ENCODE measurements at places on chromosomes 1 and 21.

DNA sequence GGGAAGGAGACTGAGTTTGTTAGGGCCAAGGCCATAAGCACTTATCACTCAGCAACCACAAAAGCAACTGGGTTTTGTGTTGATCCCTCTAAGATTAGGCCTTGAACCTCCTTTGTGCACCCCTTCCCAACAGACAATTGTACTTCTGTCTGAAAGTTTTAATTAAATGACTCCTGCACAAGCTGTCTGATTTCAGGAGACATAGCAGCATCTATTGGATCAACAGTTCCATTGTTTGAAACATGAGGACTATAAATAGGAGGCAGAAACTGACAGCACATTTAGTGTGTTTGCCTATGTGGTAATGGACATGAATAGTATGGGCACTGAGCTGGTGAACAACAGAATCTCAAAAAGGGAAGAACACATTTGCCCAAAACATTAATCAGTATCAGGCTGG is 167.3 kb upstream of the KCNJ6 start:
- no peak for DNase-seq

DNA sequence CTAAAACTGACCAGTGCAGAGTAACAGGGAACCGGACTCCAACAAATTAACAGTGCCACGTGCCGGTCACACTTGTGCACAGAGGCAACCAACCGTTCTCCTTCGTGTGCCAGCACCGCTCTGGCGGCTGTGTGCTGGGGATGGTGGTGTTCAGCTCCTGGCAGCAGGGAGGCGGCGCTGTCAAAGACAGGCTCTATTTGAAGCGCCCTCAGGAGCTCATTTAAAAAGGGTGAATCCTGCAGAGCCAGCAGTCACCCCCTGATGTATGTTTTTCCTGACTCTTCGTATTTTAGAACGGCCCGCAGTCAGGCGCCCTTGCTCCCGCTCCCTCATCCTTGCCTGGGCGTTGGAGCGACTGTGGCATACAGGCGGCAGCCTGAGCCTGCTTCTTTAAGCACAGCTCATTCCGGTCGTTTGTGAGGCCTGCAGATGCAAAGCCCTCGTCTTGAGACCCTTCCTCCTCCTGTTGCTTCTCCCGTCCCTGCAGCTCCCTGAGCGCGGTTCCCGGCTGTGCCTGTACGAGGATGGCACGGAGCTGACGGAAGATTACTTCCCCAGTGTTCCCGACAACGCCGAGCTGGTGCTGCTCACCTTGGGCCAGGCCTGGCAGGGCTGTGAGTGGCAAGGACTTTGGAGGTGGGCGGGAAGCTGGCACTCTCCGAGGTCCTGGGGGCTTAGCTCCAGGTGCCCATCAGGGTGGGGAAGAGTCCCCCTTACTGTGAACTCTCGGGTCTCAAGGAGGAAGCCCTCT is 1.1 kb downstream of the DFFB start:
- no peak for DNase-seq

GRCh38 chr21:37845535-37845934 is 70.7 kb downstream of the KCNJ6 start:
- DNase-seq: no peak

- no peak for DNase-seq
These were observed 34.5 kb upstream of the HTR1D start for GRCh38 chr1:23251812-23252211.

DNA sequence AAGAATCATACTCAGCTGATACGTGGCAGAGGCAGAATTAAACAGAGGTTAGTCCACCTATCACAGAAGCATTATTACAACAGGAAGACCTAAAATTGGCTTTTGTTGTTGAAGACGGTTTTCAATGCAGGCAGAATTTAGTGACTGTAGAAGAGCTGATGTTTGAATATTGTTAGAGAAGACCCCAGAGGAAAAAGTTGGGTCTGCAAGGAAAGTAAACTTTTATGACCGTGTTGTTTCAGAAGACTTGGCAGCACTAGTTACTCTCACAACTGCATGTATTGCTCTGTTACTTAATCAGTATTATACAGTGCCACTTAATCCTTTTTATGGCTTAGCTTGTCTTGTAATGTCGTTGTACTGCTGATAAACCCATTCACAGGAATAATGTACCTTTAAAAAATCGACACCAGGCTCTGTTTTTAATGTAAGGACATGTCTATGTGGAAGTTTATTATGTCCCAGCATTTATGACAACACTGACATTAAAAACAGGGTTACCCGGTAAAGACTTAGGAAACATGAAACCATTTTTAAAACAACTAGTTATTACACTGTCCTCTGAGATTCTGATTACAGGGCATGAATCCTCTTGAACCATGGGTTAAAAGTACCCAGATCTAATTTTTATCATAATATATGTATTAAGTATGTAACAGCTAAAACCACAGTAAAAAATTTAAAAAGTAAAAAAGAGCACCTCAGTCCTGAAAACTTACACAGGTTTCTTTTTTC is 235.4 kb downstream of the TTLL7 start:
- no peak for DNase-seq

GRCh38 chr1:36126005-36126716 is 1.1 kb upstream of the COL8A2 start:
- DNase-seq: no peak

GRCh38 chr1:47181095-47181954 is 8.5 kb downstream of the PDZK1IP1 start:
- no peak for DNase-seq

GRCh38 chr1:91650764-91651163 is 150.1 kb downstream of the CDC7 start:
- DNase-seq: peak; percentile 84

GRCh38 chr1:113904293-113904673 is 316 bp downstream of the AP4B1 start:
- no peak for DNase-seq

- DNase-seq: no peak
These were observed 11.9 kb upstream of the TAL1 start for GRCh38 chr1:47243910-47244309.

DNA sequence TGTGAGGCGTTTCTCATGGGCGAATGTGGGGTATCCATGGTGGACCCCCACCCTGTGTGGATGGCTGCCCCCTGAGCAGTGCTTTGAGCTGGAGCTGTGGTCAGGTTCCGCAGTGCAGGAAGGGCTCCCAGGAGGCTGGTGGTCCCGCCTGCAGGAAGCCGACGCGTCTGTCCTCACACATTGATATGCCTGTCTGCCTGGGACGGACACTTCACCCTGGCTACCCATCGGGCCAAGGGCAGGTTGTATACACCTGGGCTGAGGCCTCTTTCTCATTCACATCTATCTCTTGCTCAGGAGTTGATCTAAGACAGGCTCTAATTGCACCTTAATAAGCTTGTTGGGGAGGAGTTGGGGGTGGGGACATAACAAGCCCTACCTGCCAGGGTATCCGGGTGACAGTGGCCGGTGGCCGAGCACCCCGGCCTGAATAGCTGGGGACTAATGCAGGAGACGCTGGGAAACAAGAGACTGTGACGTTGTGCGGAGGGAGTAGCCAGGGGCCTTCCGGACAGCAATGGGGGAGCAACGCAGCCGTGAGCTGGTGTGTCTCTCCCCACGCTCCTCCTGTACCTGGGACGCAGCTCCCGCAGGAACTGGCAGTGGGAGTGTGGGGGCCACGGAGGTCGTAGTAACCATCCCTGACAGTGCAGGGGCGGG is 21.7 kb downstream of the PDXK start:
- DNase-seq: peak; percentile 90

DNA sequence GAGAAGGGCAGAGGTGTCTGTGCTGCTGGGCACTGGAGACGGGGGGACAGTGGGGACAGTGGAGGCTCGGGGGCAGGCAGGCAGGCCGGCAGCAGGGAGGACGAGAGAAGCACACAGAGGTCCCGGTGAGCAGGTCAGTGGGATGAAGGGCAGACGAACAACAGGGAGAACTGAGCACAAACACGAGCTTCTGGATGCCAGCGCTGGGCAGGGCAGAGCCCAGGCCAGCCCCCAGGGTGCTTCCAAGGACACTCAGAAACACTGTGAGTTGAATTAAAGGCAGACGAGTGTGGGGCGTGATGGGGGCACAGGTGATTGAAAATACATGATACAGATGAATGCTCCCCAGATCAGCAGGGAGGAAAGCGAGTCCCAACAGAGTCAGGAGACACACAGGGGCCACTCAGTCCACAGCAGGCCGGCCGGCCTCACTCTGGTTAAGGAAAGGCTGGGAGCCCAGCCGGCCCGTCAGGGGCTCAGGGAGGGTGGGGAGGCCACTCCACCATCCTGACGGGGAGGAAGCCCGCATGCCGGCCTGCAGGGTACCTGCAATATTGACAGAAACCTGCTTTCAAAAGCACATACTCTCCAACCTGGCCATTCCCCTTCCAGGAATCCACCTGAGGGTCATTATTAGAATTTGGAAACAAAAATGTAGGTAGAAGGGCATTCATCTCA is 14.1 kb downstream of the SLC19A1 start:
- no peak for DNase-seq

GRCh38 chr1:172401477-172401876 is 19.0 kb upstream of the C1orf105 start:
- no peak for DNase-seq

GRCh38 chr1:109763646-109764415 is at the start of gene EPS8L3:
TSS of gene EPS8L3 (minus strand) at chr1:109763923. CDS start at chr1:109761749, 2,174 bp downstream.
- DNase-seq: peak; percentile 9

- no peak for DNase-seq
These were observed 271.7 kb upstream of the SNX7 start for GRCh38 chr1:98389809-98390208.

GRCh38 chr1:192588546-192588945 is 13.0 kb downstream of the RGS1 start:
- no peak for DNase-seq

DNA sequence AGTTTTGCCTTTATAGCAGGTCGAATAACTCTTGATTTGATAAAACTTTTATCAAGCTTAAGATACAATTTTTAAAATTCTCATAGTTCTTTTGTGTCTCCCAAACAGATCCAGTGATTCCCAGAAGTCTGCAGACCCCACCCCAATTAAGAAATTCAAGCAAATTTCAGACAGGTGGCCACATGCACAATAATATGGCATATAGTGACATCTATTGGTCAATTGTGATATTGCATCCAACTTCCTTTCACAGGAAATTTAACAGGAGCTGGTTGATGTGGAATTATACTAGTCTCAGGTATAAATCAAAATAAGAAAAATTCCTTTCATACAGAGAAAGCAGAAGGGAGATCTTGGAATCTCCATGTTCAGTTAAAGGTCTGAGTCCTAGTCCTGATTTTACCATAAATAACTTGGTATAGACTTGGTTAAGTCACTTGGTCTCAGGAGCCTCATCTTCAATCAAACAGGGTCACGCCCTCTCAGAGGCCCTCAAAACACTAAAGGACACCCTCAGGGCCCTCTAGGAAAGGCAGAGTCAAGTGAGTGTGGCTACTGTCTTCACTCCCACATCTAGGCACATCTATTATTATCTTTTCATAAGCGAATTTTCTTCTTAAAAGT is 24.1 kb downstream of the PIGM start:
- no peak for DNase-seq

GRCh38 chr1:9027307-9027706 is 1.1 kb upstream of the SLC2A7 start:
- DNase-seq: no peak

- DNase-seq: no peak
These were observed 1.7 kb downstream of the H3-3A start for GRCh38 chr1:226063977-226064815.

GRCh38 chr1:201597551-201598230 is 58.8 kb downstream of the NAV1 start:
- no peak for DNase-seq

GRCh38 chr1:54884768-54885167 is 2.2 kb downstream of the DHCR24 start:
- no peak for DNase-seq

DNA sequence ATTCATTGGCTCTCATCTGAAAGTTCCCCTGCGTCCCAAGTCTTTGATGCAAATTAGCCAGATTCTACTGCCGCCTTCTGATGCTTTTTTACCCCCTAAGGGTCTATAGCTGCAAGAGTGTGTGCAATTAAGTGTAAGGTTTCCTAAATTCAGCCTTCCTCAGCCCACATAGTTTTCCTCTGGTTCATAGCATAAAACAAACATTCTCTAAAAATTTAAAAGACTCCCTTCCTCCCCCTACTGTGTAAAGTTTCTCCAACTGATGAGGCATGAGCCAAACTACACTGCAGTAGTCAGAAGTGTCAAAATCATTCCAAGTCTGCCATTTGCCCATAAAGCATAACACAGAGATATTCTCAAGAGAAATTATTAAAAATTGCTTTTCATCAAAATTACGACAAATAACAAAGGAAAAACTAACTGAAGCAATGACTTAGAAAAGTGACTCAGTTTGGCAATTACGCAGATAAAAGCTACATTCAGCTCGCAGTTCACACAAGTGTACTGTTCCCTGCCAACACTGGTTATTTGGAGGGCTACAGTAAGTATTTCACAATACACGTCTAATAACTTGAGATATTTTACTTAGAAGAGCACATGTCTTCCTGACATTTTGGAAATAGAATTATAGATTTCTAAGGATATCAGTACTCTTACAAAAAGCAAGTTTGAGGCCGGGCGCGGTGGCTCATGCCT is 15.4 kb downstream of the KCNH1 start:
- no peak for DNase-seq

GRCh38 chr1:8941906-8942305 is 3.8 kb upstream of the CA6 start:
- no peak for DNase-seq
